Activated CD4-positive, alpha-beta T cell treated with anti-CD3 and anti-CD28 coated beads for 4 hours (primary cell): ENCODE measurements at places on chromosomes 11 and 22.

GRCh38 chr11:70779433-70780245, 381.3 kb downstream of the CTTN start:
- no peak for DNase-seq

DNA sequence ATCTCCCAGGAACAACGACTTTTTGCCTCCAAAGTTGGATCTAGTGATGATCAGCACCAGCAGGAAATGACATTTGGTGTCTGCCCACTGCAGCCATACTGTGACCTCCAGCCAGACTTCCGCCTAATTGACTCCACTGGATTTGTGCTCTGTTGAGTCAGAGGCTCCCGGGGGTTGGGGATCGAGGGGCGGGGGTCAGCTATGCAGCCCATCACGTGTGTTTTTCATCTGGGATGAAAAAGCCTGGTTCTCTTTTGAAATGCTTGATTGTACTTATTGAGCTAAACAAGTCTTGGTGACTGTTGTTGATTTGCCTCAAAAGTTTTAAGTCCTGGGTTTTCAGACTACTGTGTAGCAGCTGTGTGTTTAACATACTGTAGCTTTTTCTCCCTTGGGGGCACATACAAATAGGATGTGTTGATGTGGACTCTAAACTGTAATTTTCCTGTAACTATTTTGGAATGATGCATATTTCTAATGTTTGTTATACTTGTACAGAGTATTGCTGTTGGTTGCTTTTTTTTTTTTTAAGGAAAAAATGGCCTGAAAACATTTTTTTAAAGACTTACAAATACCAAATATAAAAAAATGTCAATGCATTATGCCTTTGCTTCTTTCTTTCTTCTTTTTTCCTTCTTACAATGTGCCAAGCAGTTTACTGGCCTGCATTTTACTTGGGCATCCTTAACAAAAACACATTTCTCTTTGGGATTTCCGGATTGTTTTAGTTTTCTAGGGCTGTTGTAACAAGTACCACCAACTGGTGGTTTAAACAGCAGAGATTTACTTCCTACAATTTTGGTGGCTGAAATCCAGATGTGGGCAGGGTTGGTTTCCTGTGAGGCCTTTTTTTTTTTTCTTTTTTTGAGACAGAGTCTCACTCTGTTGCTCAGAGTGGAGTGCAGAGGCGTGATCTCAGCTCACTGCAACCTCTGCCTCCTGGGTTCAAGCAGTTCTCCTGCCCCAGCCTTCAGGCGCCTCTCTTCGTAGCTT, 46.1 kb upstream of the OR4B1 start:
- no peak for DNase-seq

GRCh38 chr11:68251765-68252164, 20.0 kb downstream of the C11orf24 start:
- DNase-seq = no peak

- no peak for DNase-seq
These were observed 49.8 kb downstream of the CLMP start for GRCh38 chr11:123145220-123145619.

DNA sequence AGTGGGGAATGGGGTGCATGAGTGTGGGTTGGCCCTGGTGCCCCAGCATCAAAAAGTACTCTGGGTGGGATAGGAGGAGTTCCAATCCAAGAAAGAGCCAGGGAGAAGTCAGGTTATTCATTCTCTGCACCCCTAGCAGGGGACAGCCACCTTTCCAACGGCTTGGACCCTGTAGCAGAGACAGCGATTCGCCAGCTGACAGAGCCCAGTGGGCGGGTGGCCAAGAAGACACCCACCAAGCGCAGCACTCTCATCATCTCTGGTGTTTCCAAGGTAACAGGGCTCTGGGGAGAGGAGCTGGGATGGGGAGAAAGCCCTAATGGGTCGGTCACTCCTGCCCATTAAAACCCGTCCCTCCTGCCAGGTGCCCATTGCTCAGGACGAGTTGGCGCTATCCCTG, 6.6 kb downstream of the C2CD2L start:
- DNase-seq = no peak

DNA sequence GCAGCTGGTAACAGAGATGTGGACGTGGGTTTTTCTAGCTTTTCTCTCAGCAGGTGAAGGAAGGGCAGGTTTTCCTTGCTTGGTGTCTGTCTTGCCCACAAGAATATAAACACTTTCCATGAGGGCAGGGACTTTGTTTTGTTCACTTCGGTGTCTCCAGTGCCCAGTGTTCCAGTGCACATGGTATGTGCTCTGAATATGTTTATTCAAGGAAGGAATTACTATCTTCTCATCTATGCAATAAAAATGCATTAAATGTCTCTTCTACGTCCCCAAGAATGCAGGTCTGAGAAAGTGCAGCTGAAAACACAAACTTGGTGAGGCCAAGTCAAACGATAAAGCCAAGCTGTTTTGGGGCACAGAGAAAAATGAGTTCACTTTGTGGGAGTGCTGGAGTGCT, 56.3 kb upstream of the PLET1 start:
- DNase-seq = no peak
